ENCODE measurements at places on chromosomes 6 and 20. TPM values are rescaled to one million over a fixed set of nuclear protein-coding genes. Genes with fewer than 3 reads are reported as not detected.

Gene DPPA5
- total RNA-seq, result not detected

Gene GGTLC1
- not detected for total RNA-seq

Gene PCIF1
- total RNA-seq, result 19.0 TPM

Gene ENPP4
- 0.39 TPM for total RNA-seq

Gene IPCEF1
- total RNA-seq, result not detected

Gene MTHFD1L
- 19.3 TPM for total RNA-seq

Gene ZNF512B
- 6.3 TPM for total RNA-seq

Gene HCRTR2
- not detected for total RNA-seq

Gene TFAP2D
- total RNA-seq, result not detected

Gene ID4
- total RNA-seq, result 11.9 TPM

Gene ISM1
- total RNA-seq, result 0.26 TPM

Gene TRIM15
- total RNA-seq, result not detected

Gene WFDC2
- 0.26 TPM for total RNA-seq

Gene SLC22A2
- total RNA-seq, result not detected

Gene SRSF12
- 1.0 TPM for total RNA-seq

Data from epithelial cell of alveolus of lung (primary cell).